ENCODE measurements at places on chromosomes 2 and 18.

GRCh38 chr2:233684640-233685039 is 2.9 kb downstream of the UGT1A7 start:
- no peak for DNase-seq

DNA sequence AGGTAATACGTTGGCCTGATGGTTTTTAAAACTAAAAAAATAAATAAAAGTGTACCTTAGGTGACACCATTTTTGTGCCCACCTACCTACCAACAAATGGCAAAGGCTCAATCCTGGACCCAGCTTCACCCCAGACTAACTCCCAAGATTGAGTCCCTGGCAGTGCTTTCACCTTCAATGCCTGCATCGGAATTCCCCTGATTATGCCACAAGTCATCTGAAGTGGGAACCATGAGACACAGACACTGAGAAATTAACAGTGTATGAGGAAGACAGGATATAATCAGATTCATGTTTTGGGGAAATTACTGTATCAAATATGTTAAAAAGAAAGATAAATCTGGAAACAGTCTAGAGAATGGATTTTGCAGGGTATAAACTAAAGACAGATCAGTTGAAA is 41.6 kb downstream of the ZBTB14 start:
- peak; percentile 2 for DNase-seq

DNA sequence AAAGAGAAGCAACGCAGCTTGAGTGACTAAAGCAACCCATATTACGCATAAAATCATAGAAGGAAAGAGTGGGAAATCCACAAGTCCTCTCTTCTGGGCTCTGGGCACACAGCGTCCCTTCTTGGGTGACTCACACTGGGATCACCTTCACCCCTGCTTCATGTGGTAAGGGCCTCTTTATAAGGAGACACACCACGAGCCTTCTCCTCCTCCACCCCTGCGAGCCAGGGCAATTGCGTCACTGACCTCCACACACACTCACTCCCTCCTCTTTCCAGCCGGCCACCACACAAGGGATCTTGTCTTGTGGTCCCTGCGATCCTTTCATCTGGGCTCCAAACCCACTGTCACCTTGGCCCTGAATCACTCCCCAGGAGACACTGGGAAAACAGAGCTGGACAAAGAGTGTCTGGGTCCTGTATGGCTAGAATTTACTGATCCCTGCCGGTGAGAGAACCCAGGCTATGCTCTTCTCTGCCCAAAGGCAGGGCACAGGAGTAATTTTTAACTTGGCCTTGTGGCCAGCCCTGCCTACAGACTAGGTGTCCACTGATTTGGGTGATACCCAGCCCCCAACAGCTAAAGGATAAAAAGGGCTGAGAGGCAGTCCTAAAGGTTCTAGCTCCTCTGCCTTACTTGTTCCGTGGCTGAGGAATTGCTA is 35.3 kb downstream of the NHEJ1 start:
- DNase-seq = peak; percentile 90

- DNase-seq = peak; percentile 37
Observed at GRCh38 chr2:54755641-54756326, 32.3 kb downstream of the EML6 start.

- DNase-seq = no peak
Observed at GRCh38 chr18:25435149-25435782, 83.3 kb upstream of the ZNF521 start.

GRCh38 chr2:203934711-203935438 is 1.7 kb upstream of the ICOS start:
- DNase-seq = no peak

DNA sequence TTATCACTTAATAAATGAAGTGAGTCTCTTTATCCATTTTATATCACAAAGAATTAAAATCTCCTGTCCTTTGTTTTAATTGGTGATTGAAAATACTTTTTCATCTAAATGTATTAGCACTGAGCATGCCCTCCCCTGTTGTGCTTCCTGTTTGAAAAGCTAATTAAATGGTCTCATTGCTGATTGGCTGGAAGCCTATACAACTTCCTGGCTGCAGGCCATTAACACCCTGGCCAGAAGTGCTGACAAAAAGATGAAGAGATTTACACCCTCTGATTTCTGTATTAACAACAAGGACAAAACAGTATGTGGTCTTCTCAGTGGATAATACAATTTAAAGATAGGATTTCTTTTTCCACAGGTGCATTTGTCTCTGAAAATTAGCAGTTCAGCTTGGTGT is 548.0 kb downstream of the DCC start:
- DNase-seq = no peak

DNA sequence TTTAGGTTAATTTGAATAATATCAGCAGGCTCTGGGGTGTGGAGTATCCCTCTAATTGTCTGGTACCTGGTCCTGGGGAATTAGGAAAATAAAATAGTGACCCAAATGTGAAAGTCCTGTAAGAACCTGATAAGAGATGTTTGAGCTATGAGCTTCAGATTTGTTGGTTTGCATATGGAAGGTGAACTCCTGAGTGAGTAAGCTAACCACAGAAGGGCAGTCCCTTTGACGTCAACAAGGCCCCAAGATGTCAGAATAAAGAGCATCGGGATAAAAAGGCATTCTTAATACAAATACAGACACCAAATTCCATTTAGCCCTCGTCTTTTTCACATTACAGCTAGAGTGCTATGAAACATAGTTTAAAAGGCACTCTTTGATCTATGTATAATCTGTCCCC is 1366.3 kb upstream of the TMEFF2 start:
- DNase-seq = no peak

DNA sequence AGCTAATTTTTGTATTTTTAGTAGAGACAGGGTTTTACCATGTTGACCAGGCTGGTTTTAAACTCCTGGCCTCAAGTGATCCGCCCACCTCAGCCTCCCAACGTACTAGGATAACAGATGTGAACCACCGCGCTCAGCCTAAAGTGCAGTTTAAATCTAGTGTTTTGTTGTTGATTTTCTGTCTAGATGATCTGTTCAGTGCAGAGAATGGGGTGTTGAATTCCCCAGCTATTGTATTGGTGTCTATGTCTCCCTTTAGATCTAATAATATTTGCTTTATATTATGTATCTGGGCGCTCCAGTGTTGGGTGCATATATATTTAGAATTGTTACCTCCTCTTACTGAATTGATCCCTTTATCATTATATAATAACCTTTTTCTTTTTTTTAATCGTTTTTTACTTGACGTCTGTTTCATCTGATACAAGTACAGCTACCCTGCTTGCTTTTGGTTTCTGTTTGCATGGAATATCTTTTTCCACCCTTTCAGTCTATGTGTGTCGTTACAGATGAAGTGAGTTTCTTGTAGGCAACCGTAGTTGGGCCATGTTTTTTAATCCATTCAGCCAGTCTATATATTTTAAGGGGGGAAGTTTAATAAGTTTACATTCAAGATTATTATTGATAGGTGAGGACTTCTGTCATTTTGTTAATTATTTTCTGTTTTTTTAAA is 34.3 kb downstream of the GALM start:
- no peak for DNase-seq

- DNase-seq = peak; percentile 58
Observed at GRCh38 chr2:102806250-102806837, 44.5 kb downstream of the TMEM182 start.

- DNase-seq = peak; percentile 71
Observed at GRCh38 chr18:12309683-12310198, 1.7 kb downstream of the TUBB6 start.

DNA sequence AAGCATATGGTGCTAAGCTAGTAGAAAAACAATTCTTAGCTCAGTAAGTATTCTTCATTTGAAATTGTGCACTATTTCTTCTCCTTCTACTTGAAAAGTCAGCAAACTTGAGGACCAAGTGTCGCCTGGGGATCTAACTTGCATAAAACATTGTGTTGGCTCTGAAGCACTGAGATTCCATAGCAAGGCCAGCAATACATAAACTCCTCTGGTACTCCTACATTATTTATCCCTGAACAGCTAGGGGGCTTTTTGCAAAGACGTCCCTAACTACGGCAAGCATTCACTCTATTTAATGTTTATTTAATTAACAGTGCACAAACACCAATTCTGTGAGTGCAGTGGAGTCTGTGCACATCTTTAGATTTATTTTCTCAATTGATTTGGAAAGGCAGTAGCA is 392.2 kb downstream of the ERBB4 start:
- no peak for DNase-seq

DNA sequence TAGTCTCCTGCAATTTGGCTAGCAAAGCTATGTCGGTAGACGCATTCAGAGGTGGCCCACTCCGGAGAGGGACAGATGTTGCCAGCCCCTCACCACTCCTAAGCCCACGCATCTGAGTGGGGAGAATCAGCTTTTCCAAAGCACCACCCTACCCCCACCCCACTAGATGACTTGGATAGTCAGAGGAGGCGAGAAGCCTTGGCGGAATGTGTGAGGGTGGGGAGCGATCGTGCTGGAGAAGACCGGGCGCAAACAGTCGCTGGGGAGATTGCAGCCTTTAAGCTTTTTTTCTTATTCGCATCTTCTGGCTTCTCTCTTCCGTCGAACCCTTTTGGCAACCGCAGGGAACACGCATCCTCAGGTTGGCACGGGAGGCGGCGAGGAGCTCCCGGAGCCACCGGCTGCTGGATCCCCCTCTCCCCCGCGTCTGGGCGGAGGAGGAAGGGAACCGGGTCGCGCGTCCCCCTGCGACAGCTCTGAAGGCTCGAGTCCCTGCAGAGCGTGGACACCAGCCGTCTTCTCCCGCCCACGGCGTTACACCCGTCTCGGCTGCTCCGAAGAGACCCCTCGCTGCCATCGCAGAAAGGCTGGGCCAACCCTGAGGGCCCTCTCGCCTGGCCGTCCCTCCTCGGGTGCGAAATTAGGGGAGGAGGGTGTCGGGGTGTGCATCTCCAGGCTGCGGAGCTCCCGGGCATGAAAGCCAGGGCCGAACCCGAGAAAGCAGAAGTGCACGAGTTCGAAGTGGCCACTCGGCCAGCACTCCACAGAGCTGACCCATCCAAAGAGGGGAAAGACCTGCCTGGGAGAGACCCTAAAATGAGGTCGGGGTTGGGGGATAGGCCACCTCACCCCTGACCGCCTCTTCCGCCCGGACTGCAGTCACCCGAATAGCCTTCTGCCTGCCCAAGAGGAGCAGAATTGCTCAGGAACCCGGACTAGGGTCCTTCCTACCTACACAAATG is 12.2 kb downstream of the EVX2 start:
- no peak for DNase-seq

GRCh38 chr2:216696751-216697560 is 1.6 kb upstream of the IGFBP5 start:
- peak; percentile 36 for DNase-seq

DNA sequence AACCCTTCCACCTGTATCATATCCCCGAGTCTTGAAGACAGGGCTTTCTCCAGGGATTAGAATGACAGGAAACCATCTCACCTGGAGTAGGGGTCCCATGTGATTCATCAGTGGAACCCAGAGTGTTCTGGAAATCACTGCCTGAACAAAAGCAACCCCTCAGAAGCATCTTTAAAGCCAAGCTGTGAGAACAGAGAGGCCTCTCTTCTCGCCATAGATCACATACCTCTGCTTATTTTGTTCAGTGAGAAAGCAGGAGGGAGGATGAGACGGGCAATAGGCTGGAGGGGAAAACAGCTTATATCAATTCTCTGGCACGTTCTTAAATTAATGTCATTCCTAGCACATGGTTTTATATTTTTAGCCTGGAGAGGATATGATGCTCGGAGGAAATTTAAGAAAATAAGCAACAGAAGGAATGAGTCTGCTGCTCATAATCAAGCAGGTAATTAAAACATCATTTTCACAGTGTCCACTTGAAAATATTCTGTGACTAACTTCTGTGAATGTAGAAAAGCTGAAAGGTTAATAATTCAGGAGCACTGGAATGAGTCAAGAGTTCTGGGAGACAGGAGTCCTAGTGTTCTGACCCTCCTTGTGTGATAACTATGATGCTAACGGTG is 213.6 kb upstream of the SP5 start:
- DNase-seq = no peak

DNA sequence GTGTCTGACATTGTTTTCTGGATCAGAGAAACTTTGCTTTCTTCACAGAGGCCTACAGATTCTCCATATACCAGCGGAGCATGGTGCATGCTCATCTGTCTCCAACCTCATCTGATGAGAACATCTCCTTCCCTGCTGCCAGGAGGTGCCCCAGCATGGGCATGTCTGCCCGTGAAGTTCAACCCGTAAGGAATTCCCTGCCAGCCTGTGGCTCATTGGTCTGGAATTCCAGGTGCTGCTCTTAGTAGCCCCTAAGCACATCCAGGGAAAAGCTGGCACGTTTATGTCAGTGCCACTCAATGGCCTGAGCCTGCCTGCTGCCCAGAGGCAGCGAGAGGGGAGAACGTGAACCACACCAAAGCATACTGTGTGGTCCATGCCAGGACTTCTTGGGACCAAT is 1.7 kb upstream of the SP100 start:
- DNase-seq = peak; percentile 32

- DNase-seq = no peak
Observed at GRCh38 chr2:224709301-224709700, 6.9 kb downstream of the CCDC195 start.

DNA sequence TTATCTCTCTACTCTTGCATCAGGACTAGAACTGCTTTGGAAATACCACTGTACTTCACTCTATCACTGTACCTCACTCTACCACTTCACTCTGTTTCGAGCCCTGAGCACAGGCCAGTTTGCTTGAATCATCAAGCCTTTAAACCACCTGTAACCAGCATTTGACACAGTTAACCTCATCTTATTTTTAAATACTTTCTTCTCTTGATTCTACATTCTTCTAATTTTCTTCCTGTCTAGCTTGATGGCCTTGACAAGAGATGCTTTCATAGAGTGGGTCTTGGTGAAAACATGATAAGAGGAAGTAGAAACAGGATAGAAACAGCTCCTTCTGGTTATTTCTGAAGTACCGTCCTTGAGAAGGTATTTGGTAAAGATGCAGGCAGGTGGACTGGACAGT is 78.1 kb downstream of the SPIRE1 start:
- DNase-seq = no peak

GRCh38 chr2:209348433-209348832 is 75.4 kb upstream of the MAP2 start:
- no peak for DNase-seq

GRCh38 chr2:219525533-219526232 is 11.4 kb downstream of the ASIC4 start:
- DNase-seq = no peak

GRCh38 chr2:154713675-154714074 is 15.2 kb downstream of the KCNJ3 start:
- DNase-seq = no peak

DNA sequence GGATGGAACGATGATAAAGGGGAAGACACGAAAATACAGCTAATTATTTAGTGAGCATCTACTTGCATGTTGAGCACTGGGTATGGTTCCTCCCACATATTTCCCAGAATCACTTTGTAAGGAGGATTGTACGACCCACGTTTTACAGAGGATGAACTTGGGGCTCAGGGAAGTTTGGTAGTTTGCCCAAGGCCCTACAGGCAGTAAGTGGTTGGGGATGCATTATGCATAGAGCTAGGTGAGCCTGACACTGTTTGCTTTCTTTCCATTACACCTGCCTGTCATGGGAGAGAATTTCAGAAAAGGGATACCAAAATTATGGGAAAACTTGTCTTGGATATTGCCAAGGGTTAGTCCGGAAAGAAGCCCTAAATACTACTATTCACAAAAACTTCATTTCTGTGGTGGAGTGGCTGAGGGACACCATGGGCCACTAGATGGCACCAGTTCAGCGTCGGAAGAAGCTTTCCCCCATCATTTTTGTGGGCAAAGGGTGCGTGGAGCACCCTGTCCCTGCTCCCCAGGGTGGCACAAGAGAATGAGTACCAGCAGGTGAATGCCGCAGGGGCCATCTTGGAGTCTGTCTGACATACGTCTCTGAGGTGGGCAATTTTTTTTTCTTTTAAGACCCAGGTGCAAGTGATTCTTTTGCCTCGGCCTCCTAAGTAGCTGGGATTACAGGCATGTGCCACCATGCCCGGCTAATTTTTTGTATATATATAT is 23.5 kb upstream of the C18orf32 start:
- DNase-seq = peak; percentile 46

- DNase-seq = no peak
Observed at GRCh38 chr2:72276356-72276755, 128.7 kb upstream of the CYP26B1 start.
